Kidney capillary endothelial cell (primary cell): ENCODE measurements at places on chromosomes 16 and 17.

GRCh38 chr16:8622315-8622656 is 788 bp downstream of the METTL22 start:
- no peak for DNase-seq

- DNase-seq = no peak
Measured at GRCh38 chr17:36182176-36183000, 6.0 kb upstream of the TBC1D3B start.

GRCh38 chr17:45091778-45092425 is 30.8 kb downstream of the NMT1 start:
- no peak for DNase-seq

- DNase-seq = no peak
Measured at GRCh38 chr17:59496178-59496577, 69.2 kb upstream of the DHX40 start.

- DNase-seq = no peak
Measured at GRCh38 chr17:57166803-57167202, 81.8 kb downstream of the AKAP1 start.

DNA sequence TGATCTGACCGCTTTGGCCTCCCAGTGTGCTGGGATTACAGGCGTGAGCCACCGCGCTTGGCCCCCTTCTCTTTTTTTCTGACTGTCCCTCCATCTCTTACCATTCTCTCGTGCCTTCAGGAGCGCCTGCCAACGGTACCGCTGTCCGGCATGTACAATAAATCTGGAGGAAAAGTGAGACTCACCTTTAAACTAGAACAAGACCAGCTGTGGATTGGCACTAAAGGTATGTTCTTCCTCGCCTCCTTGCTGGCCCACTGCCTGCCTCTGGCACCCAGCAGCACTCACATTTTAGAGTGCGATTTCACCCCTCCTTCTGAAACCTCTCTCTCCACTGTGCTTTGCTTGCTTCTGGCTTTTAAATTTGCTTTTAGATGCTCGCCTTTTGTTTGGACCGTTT is 5.0 kb downstream of the UBFD1 start:
- no peak for DNase-seq

- no peak for DNase-seq
Measured at GRCh38 chr17:75602644-75603043, 15.0 kb downstream of the MYO15B start.

GRCh38 chr16:13560151-13560550 is 359.8 kb upstream of the ERCC4 start:
- no peak for DNase-seq

GRCh38 chr16:19366391-19366790 is 51.3 kb upstream of the TMC5 start:
- no peak for DNase-seq

GRCh38 chr17:13729466-13730134 is 127.9 kb upstream of the HS3ST3A1 start:
- no peak for DNase-seq

DNA sequence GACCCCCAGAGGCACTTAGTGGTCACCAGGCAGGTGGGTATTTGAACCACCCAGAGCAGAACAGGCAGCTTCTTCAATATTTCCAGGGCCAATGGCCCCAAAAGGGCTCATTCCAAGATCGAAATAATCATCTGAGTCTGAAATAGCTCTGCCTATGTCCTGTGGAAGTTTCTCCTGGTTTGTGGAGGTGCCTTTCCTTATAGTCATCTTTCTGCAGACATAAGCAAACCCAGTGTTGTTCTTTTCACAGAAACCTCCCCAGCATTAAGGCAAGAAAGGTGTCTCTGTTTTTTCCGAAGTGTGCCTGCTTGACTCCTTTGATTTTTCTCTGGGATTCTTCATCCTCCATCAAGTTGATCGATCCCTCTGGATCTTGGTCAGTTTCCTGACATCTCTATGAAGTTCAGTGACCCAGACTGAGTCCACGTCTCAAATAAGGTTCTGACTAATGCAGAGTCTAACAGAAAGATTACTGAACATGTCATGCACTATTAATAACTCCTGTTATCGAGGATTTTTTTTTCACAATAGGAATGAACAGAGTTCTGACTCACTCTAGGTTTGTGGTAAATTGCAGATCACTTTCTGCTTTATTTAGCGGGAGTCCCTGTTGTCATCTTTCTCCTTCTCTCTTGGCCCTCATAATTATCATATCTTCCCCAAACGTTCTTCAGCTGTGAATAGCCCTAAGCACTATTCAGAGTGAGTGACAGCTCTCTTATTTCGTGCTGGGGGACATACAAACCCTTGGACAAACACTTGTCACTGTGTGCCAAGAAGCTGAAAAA is 1.5 kb downstream of the LRRC3C start:
- DNase-seq = peak; percentile 91

GRCh38 chr16:58501242-58502131 is 1.5 kb downstream of the NDRG4 start:
- DNase-seq = no peak

DNA sequence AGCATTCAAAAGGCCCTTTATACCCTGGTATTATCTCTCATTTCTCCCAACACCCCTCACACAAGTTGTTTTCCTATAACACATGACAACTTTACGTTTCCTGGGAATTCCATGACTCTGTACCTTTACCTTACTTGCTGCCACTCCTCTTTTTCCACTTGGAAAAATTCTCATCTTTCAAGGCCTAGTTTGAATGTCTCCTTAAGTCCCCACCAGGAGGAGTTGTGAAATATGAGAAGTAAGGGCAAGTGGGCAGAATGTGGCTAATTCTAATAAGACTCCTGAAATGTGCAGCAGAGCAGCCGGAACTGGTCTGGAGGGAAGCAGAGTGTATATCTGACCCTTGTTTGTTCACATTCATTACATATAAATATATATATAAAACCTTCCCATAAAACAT is 39.7 kb downstream of the BRCA1 start:
- no peak for DNase-seq

DNA sequence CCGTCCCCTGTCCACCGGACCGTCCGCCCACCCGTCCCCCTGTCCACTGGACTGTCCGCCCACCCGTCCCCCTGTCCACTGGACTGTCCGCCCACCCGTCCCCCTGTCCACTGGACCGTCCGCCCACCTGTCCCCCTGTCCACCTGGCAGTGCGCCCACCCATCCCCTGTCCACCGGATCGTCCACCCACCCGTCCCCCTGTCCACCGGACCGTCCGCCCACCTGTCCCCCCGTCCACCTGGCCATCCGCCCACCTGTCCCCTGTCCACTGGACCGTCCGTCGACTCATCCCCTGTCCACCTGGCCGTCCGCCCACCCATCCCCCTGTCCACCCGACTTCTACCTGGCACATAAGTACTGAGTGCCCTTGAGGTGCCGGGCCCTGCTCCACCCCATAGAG is 76.6 kb downstream of the LMF1 start:
- no peak for DNase-seq

DNA sequence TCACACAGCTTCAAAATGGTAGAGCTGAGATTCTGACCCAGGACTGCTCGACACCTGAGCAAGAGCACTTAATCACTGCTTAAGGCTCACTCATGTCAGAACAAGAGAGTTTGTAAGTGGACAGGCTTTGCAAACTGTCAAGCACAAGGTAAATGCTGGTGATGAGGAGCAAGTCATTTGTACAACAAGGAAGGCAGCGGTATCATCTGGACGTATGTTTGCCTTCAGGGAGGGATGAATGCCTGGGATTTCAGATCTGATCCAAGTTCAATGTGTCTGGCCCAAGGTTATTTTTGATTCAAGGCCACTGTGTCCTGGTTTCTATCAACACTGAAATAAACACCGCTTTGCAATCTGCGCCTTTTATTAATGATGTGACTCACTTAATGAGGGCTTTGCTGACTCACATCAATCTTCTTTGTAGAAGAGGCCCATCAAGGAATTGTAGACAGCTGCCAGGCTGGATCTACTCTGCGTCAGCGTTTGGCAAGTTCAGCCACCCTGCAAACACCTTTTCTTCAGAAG is 174.4 kb upstream of the HS3ST3A1 start:
- DNase-seq = no peak

DNA sequence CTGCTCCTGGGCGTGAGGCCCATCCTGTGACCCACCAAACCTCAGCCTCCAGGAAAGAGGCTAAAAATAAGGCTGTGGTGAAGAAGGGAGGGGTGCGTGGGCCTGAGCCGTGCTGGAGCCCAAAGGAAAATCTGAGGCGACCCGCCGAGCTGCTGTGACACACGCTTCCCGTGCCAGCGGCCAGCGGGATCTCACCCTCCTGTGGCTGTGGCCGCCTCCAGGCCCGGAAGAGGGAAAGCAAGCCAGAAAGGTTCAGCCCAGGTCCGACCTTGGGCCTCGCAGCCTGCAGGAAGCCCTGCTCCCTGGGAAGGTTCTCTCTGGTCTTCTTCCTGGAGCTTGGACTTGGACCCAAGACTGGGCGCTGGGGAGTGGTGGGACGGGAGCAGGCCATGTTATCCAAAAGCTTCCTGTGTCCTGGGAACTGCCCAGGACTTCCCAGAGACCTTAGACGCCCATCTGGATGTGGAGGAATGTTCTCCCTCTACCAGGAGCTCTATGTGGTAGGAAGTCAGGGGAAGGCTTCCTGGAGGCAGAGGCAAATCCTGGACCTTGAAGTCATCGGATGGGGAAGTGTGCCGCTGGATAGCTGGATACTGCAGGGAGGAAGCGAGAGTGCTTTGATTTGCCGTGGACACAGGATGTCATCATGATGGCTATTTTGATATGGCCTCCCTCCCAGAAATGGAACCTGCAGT is 11.4 kb downstream of the SPNS2 start:
- DNase-seq = peak; percentile 81

GRCh38 chr17:58982626-58983025 is 124.1 kb downstream of the TRIM37 start:
- DNase-seq = no peak

- DNase-seq = no peak
Measured at GRCh38 chr17:15239491-15239890, 25.6 kb downstream of the PMP22 start.

DNA sequence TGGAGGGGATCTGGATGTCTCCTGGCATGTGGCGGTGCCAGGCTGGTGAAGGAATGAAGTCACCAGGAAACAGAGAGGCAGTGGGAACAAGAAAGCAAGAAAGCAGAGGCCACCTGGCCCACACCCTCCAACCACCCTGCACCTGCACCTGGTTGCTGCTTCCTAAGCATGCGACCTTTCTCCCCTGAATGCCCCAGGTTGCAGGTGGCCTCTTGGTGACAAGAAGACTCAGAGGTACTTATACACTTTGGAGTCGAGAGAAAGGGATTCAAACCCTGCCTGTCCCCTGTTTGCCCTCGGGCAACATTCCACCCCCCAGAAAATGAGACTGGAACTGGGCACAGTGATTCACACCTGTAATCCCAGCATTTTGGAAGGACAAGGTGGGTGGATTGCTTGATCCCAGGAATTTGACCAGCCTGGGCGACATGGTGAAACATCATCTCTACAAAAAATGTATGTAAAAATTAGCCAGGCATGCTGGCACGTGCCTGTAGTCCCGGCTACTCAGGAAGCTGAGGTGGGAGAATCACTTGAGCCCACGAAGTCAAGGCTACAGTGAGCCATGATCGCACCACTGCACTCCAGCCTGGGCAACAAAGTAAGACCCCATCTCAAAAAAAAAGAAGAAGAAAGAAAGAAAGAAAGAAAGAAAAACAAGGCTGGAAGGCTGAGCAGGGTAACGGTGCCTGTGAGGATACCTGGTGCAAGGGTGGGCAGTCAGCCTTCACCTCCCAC is 34.6 kb upstream of the TNRC6C start:
- no peak for DNase-seq

GRCh38 chr16:15907863-15908478 is 19.6 kb upstream of the CEP20 start:
- no peak for DNase-seq

DNA sequence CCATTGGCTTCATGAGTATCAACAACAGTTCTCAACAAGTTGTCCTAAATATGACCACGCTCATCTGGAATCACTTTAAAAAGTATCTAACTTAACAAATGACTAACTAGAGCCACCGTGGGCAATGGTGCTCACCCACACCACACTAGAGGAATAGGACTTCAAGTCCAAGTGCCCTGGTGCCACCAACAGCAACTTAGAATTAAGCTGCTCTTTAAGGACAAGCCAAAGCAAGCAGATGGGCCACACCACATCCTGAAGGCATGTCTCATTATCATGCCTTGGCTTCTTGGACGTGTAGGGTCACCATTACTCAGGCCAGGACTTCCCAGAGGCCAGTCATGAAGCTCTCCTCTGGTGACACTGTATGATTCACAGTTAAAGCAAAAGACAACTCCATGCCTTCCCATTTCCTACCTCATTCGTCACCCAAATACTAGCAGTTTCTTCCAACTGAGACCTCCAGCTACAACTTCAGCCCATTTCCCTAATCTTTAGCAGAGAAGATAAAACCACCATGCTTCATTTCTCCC is 9.4 kb upstream of the SLC6A4 start:
- DNase-seq = peak; percentile 44

- no peak for DNase-seq
Measured at GRCh38 chr17:81037026-81037797, 2.3 kb downstream of the BAIAP2 start.

DNA sequence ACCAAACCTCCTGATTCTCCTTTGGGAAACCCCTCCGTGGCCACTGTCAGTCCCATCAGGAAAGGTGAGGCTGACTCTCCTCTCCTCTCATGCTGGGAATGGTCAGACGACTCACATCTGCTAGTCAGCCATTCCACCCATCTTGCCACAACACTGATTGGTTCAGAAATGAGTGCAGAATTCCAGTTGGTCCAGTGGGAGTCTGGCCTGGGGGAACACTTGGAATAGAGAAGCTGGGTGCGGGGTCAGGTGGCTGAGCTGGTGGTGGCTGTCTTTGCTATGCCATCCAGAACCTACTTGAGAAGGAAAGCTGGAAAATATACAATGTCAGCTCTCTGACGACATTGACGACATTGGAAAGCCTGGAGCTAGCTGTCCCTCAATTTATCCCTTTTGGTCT is 23.6 kb upstream of the PLLP start:
- DNase-seq = no peak

DNA sequence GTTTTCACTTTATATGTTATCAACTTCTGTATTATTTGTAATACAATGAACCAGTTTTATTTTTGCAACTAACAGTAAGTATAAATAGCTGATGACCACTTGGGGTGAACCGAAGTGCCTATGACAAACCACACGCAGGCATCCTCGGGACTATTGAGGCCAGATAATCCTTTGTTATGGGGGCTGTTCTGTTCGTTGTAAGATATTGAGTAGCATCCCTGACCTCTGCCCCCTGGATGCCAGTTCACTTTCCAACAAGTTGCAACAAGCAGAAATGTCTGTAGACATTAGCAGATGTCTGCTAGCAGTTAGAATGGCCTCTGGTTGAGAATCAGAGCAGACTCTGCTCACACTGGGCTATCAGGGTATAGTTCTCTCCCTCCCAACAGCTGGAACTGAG is 277.0 kb downstream of the WWOX start:
- DNase-seq = no peak

- no peak for DNase-seq
Measured at GRCh38 chr17:9811086-9811485, 10.8 kb downstream of the GSG1L2 start.

GRCh38 chr16:81546781-81547180 is 102.2 kb downstream of the CMIP start:
- no peak for DNase-seq

DNA sequence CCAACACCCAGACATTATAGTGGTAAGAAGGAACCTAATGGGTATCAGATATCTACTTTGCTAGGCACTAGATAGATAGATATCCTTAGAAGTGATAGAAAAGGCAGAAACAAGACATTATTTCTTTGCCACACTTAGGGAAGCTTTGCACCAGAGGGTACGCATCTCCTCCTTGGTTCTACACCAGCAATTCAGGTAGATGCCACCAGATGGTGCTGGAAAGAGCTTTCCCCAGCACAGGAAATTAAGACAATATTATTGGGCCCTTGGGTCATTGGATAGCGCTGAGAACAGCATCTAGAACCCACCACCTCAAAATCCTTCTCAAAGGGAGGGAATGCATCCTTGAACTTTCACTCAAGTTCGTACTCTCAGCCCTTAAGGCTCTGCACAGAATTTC is 173.8 kb upstream of the CCL2 start:
- peak; percentile 7 for DNase-seq
